Fibroblast of the conjunctiva (primary cell): ENCODE measurements at places on chromosomes 11 and 22.
A peak's percentile ranks its signal among the peaks of the same experiment; 100 is the strongest.

DNA sequence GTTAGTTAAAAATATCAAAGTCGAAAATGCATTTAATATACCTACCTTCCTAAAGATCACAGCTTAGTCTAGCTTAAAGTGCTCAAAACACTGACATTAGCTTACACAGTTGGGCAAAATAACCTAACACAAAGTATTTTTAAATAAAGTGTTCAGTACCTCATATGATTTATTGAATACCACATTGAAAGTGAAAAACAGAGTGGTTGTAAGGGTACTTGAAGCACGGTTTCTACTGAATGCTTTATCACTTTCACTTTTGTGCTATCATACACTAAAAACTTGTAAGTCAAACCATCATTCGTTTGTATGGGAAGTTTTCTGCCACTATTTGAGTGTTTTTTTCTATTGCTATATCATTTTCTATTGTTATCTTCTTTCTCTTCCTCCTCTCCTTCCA, 36.6 kb downstream of the ZBTB44 start:
- DNase-seq, result no peak

GRCh38 chr22:49657275-49657973, 170.2 kb downstream of the BRD1 start:
- DNase-seq, result no peak

GRCh38 chr11:70129051-70129592, 51.0 kb downstream of the ANO1 start:
- DNase-seq, result no peak

- no peak for DNase-seq
Measured at GRCh38 chr11:11977206-11977938, 31.1 kb downstream of the DKK3 start.

DNA sequence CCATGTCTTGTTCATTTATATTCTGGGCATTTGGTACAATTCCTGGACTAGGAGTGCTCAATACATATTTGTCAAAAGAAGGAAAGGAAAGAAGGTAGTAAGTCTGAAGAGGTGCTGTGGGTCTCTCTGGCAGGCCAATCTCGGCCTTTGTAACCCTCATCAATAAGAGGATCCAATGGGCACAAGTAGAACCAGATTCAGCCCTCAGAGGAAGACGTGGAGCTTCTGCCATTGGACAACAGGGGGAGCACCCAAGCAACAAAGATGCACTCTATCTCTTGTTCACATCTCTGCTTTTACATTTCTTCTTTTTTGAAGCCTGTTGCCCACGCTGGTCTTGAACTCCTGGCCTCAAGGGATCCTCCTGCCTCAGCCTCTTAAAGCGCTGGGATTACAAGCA, 2.2 kb upstream of the VPS11 start:
- DNase-seq, result no peak

DNA sequence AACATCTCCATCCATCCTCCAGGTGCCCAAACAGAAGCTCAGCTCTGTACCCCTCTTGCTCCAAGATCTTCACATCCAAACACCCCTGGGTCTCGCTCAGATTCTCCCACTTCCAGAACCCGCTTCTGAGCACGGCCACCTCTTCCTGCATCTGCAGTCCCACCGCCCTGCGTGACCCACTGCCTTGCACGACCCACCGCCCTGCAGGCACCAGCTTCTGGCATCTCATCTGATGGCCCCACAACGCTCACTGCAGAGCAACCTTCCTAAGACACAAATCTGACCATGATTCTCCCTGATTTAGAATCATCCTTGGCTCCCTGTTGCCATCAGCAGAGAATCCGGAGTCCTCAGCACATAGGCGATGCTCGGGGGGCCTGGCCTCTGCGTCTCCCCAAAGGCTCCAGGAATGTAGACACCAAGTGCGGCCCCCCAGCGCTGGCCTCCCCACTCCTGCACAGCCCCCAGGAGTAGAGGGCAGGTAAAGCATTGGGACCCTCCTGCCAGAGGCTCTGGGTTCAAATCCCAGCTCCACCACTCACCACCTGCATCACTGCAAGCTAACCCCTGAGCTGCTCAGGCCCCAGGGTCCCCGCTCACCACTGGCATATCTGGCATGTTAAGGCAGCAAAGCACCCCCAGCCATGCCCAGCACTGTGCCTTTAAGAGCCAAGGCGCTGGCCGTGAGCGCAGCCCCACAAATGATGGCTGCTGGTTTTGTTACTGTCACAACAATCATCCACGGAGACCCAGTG, 459.3 kb downstream of the BRD1 start:
- DNase-seq, result no peak

- DNase-seq, result no peak
Measured at GRCh38 chr11:129967996-129968395, 34.6 kb downstream of the PRDM10 start.

GRCh38 chr11:15969281-15969680, 387.1 kb downstream of the SOX6 start:
- peak; percentile 77 for DNase-seq

GRCh38 chr22:19018256-19018655, 82.2 kb upstream of the PRODH start:
- DNase-seq, result no peak

- DNase-seq, result no peak
Measured at GRCh38 chr11:117761993-117762392, 35.0 kb downstream of the DSCAML1 start.

DNA sequence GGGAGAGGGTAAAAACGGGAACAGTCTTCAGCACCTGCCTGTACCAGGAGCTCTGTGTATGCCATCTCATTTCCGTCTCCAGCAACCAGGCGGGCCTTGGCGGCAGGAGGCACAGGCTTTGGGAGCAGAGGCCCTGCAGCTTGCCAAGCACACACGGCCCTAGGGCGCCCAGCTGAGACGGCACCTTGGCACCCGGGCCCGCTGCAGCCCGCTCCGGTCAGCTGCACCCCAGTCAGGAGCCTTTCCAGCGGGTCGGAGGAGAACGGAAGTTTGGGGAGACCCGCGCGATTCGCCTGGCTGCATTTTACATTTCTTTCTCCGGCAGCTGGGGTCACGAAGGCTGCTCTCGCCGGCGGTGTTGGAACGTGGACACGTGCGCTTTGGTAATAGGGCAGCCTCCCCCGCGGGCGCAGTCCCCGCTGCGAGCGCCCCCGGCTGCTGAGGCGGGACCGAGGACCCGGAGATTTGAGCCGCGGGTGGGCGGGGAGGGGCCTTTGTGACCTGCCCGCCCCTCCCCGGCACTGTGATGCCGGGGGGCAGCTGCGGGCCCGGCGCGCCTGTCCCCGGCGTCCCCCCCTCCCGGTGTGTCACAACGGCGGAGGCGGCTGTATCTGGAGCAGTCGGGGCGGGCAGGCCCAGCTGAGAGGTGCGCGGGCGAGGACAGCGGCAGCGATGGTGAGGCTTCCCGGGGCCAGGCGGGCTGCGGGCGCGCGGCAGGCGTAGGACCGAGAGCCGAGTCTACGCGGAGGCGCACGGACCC, at the start of gene TUBA8:
Gene TUBA8, plus strand, starts transcription at position 616 of the 760 bp plus-strand sequence. Its CDS starts 57 bp downstream, at position 673.
- no peak for DNase-seq

DNA sequence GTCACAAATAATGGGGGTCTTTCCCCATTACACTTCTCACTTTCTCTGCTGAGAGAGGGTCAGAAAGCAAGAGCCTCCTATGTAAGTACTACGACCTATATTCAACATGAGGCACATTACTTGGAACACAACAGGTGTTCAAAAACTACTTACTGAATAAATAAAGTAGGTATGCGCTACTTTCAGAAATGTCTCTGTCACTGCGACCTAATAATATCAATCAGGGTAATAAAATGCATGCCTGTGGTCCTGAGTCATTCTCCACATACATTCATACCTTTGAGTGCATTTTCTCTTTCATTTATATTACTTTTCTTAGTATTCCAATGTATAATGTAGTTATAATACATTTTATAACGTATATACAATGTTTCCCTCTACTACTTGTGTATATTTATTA, 838.9 kb downstream of the DLG2 start:
- DNase-seq, result no peak

DNA sequence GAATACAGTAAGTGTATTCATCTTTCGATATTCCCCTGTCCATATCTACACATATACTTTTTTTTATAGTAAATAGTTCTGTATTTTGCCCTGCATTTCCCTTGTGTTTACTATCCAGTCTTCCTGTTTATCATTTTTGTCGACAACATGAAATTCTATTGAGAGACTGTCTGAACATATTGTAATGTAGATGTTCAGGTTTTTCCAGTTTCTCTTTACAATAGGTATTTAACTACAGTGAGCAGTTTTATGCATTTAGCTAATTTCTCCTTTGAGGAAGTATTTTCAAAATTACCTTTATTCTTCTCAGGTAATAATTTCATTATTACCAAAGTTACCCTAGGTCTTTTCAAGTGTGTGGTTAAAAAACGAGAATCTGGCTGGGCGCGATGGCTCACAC, 16.7 kb downstream of the PIK3IP1 start:
- DNase-seq, result no peak

- DNase-seq, result no peak
Measured at GRCh38 chr11:113806406-113806805, 26.8 kb downstream of the CLDN25 start.

GRCh38 chr11:70915158-70915985, 337.0 kb downstream of the SHANK2 start:
- DNase-seq, result no peak

DNA sequence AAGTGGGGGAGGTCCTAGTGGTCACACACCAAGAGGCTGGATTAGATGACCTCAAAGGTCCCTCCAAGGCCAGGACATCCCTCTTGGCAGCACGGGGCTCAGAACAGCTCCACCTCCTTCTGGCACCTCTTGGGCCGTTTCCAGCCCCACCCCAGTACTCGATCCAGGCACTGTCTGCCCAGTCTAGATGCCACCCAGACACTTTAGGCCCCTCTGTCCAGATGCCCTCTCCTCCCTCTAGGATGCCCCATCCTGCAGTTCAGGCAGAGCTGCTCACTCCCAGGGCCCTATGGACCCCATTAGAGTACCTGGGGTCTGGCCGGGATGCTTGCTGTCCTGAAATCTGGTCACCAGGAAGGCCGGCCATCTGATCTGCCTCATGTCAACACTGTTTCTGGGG, 34.7 kb upstream of the PRR5 start:
- DNase-seq, result no peak

- peak; percentile 28 for DNase-seq
Measured at GRCh38 chr11:126007238-126007637, 55.4 kb downstream of the CDON start.

DNA sequence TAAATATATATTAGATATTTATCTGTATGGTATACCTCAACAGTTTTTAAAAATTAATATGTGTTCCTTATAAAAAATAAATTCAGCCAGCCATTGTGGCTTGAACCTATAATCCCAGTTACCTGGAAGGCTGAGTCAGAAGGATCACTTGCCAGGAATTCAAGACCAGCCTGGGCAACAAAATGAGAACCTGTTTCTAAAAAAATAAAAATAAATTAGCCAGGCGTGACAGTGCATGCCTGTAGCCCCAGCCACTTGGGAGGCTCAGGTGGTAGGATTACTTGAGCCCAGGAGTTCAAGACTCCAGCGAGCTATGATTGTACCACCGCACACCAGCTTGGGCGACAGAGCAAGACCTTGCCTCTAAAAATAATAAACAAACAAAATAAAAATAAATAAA, 54.9 kb downstream of the PHF21A start:
- DNase-seq, result no peak

DNA sequence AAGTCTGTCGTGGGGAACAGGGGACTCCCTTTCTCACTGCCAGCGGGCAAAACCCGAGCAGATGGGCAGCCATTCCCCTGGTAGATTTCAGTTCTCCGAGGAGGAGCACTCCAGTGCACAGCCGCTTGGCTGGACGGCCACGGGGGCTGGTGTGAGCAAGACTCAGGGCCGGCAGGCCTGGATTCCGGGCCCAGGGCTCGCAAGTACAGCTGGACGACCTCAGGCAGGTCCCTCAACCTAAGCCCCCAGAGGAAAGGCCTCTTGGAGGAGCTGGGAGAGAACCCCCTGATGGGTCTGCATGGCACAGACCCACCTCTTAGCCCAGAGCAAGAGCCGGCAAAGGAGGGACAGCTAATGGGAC, 31.3 kb upstream of the TCF20 start:
- no peak for DNase-seq

GRCh38 chr22:49807780-49808708, 19.6 kb downstream of the BRD1 start:
- no peak for DNase-seq

DNA sequence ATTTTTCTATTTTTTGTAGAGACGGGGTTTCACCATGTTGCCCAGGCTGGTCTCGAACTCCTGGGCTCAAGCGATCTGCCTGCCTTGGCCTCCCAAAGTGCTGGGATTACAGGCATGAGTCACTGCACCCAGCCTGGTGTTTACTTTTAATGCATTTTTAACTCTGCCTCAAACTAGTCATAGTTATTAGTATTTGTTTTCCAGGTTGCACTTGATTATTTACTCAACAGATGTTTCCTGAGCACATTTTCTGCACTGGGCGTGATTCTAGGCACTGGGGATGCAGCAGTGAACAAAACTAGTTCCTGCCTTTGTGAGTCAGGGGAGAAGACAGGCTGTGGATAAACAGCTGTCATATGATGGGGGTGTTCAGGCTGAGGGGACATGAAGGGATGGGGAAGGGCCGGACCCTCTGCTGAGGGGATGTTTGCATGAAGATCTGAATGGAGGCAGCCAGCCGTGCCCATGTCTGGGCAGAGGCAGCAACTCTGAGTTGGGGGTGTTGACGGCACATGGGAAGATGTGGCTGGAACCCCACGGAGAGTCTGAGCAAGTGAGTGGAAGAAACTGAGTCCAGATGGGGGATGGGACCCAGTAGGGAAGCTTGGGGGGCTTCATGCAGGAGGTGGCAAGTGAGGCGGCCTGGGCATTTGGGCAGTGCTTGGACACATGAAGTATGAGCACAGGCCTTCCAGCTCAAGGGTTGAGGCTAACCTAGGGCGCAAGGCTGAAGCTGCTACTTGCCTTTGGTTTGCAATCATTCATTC, 34.4 kb downstream of the MPPED1 start:
- DNase-seq, result no peak

DNA sequence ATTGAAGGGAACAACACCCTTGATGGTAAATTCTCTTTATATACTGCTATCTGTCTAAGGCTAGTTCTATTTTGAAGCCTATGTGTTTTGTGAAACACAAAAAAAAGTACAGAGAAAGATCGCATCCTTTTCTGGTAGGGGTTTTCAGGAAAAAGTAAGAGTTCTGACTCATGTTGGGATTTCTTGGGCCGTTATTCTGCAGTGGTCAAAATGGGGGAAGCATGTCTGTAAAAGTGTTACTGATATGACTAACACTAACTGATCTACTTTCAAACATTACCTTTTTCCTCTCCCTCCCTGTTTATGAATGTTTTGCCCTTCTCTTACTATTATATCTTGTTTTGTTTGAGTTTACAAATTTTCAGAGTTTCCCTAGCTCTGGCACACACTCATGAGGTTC, 53.9 kb downstream of the CTNND1 start:
- no peak for DNase-seq
